Large intestine (tissue), 12 donors: ENCODE measurements at places on chromosomes 1 and 21.
A peak's percentile ranks its signal among the peaks of the same experiment; 100 is the strongest.

GRCh38 chr1:118484893-118485292, 299.9 kb upstream of the SPAG17 start:
- no peak for DNase-seq

DNA sequence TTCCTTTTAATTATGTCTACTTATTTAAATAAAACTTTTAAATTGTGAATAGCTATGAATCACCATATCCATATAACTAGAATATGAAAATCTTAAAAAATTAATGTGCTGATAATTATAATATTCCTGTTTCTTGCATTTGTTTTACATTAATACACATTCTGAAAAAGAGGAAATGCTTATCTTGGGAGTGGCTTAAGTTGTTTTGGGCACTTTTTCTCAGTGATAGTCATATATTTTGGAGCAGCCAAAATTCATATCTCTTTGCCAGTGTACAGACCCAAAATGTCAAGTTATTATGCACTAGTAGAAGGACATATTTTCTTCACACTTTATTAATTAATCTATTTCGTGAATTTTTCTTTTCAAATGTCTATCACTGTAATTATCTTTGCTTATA, 838.5 kb downstream of the USP25 start:
- DNase-seq = no peak

- DNase-seq = no peak
These were observed 463.9 kb upstream of the PROX1 start for GRCh38 chr1:213523781-213524398.

DNA sequence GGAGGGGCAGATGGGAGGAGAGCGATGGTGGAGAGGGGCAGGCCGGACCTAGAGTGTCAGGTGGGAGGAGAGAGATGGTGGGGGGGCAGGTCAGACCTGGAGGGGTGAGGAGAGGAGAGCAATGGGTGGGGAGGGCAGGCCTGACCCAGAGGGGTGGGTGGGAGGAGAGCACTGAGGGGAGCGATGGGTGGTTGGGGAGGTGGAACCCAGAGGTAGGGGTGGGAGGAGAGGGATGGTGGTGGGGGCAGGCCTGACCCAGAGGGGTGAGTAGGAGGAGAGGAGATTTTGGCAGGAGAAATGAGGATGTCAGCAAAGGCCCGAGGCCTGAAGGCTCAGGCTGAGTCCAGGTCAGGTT, 157.3 kb upstream of the VAMP3 start:
- no peak for DNase-seq

DNA sequence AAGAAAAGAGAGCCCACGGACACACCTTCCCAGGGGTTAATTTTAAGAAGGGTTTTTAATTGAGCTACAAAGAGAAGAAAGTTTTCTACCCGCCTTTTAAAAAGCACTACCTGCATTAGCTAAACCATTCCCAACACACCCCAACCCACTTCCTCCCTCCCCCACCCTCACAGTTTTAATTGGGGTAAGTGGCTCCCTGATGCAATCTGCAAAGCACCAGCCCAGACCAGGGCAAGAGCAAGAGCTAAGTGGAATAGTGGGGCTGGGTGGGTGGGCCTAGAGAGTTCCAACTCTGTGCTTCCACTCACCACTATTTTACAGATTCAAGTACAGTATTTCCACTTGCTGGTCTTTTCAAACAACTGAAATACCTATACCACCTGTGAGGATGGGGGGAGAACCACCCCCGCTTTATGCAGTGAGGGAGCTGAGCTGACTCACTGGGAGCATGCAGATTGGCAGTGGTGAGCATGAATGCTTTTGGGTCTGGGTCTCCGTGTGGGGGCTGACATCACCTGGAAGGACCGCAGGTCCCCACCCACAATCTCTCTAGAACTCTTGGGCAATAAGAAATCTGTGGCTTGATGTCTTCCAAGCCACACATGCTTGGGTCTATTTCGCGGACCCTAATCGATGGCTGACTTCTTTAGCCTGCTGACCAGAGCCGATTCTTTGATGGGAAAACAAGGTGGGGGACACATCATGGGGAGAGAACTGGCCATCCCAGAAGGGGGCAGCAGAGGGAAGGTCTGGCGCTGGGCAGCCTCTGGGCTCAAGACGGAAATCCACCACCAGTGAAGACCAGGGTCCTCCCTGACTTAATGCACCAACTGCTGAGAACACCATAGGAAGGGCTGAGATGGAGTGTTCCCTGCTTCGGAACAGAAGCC, 95.5 kb downstream of the SSBP3 start:
- no peak for DNase-seq

DNA sequence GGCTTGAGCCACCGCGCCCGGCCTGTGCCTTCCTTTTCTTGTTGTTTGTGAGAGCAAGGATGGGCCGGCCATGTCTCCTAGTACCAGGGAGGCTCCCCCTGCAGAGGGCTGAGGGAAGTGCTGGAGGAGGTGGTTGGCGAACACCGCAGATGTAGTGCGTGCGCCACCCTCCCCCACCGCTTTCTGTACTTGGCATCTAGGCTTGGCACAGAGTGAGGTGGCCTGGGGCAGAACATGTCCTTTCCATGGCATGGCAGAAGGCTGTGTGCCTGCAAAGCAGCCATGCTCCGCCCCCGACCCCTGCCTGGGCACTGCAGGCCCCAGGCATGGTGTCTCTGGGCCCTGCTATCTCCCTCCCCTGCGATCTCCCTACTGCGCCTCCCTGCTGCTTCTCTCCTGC, 30.7 kb downstream of the ALPL start:
- DNase-seq = no peak

DNA sequence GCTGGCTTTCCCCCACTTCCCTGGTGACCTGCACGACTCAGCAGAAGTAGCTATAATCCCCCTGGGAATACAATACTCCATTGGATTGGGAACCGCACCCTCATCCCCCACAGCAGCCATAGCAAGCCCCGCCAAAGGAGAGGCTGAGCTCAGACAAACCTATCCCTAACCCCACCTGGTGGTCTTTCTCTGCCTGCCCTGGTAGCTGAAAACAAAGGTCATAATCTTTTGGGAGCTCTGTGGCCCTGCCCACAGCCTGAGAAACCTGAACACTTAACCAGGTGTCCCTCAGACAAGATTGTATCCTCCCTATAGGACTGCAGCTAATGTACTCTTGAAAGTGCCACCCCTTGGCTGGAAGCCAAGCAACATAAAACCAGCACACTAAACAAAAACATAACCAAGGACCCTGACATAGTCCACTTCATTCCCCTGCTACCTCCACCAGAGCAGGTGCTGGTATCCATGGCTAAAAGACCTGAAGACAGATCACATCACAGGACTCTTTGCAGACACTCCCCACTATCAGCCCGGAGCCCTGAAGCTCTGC, 71.6 kb upstream of the RUNX1 start:
- DNase-seq = no peak

DNA sequence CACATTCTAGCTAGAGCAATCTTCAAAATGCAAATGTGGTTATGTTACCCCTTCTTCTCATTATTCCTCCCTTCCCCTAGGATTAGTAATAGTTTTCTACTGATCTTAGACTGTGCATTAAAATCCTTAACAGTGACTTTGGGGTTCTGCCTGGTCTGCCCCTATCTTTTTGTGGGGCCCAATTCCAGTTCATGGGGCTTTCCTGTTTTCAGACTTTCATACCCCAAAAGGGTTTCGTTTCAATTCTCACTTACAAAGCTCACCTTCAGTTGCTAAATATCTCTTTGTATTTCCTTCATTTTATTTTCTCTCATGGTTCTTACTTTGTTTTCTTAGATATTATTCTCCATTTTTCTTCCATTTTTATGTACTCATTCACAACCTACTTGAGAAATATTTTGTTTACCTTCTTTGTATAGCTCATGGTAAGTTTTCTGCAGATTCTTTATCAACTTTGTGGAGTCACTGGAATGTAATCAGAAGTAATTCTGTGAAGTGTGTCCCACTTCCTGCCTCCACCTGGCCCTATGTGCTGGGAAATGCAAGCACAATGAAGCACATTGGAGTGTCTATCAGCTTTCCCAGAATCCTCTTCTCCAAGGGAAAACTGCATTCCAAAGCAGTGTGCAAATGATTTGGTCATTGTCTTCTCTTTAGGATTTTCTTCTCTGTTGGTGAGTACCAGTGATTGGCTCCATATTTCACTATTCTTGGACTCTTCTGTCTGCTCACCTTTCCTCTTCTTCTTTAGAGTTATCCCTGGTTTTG, 350.2 kb downstream of the ZNF326 start:
- no peak for DNase-seq

DNA sequence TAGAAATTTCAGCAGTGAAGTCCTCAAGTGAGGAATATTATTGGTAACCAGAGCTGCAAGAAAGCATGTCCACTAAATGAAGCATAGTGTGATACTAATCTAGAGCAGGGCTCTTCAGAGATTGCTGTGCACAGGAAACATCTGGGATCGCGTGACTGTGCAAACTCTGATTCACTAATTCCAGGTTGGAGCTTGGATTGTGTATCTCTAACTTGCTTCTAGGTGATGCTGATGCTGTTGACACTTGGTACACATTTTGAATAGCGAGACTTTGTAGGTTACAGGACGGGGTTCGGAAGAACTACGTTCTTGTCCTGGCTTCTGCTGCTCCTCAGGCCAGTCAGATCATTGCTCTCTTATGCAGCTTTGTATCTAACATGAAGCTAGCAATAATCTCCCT, 66.5 kb downstream of the PRRX1 start:
- DNase-seq = no peak

DNA sequence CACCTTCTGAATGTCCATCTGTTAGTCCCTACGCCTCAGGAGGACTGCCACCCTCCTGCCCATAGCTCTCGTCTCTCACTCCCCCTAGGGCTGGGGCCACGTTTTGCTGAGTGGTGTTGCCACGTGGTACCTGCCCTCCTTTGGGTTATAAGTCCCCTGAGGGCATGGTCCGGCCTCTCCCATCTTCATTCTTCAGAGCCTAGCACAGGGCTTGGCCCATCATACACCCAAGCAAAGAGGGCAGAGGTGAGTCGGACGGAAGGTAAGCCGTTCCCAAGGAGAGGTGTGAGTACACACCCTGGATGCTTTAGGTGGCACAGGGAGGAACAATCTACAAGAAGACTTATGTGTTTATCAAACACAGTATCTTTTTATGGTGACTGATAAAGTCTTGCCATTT, 10.9 kb downstream of the PADI2 start:
- DNase-seq = peak; percentile 74

- no peak for DNase-seq
These were observed 1011.1 kb downstream of the PLA2G4A start for GRCh38 chr1:187839873-187840272.

DNA sequence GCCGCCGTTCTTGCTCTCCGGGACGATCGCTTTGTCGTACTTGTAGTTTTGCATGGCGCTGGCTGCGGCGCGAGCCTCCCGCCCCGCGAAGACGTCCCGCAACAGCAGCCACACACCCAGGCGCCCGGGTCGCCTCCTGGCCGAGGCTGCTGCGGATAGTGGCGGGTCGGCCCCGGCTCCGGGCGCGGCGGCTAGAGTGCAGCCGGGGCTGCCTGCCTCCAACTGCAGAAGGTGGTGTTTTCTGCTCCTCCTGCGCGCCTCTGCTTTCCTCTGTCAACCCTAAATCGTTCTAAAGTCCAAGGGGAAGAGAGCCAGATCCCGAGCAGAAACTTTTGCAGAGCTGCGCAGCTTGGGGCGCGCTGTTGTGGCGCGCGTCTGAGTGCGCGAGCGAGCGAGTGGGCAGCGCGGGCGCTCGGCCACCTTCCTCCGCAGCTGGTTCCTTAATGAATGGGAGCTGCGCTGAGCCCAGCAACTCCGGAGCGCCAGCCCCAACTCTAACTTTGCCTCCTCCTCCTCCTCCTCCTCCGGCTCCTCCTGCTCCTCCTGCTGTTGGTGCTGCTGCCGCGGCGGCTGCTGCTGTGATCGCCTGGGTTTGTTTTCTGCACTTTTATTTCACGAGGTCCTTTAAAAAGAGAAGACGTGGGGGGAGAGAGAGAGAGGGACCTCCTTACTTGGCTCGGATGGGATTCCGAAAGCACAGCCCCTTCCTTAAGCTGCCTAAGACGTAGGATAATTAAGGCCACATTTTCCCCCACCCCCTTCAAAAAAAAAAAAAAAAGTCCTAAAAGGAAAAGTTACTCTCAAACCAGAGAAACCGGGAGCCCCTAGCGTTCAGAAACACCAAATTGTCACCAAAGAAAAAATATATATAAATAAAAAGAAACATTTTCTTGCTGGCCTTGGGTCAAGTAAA, at the start of gene PLPP3:
Gene PLPP3 (minus strand): TSS at position 601 of the 913 bp plus-strand sequence. CDS start 547 bp downstream, at position 54.
- peak; percentile 75 for DNase-seq

GRCh38 chr1:32390904-32391870, 3.1 kb downstream of the BSDC1 start:
- DNase-seq = no peak

GRCh38 chr1:185917646-185918045, 183.5 kb downstream of the HMCN1 start:
- DNase-seq = peak; percentile 4

- DNase-seq = no peak
These were observed 5.9 kb downstream of the TMEM201 start for GRCh38 chr1:9594471-9595155.

- DNase-seq = no peak
These were observed 248.2 kb upstream of the TPTE start for GRCh38 chr21:10273196-10273595.

DNA sequence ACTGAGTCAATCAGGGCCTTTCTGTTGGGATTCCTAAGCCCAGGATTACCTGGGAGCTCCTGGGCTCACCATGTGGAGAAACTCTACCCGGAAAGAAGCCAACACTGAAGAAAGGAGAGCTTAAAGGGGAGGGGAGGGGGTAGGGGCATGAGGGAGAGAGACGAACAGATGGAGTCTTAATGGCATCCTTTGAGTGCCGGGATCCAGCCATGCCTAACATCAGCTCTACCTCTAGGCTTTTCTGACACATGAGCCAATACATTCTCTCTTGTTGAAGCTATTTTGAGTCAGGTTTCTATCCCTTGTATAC, 75.0 kb downstream of the NPHP4 start:
- no peak for DNase-seq
